ENCODE measurements at places on chromosomes 12 and 14. TPM values are rescaled to one million over a fixed set of nuclear protein-coding genes. Genes with fewer than 3 reads are reported as not detected.

Gene PLXNC1
- 0.18 TPM for total RNA-seq

Gene ERH
- 191 TPM for total RNA-seq

Gene LRR1
- total RNA-seq = 30.7 TPM

Gene CLMN
- total RNA-seq = 5.7 TPM

Gene TMEM233
- not detected for total RNA-seq

Gene CRACR2A
- total RNA-seq = 2.2 TPM

GRCh38 chr12:68579254-68579653, 31.4 kb upstream of the RAP1B start:
- DNase-seq = no peak

DNA sequence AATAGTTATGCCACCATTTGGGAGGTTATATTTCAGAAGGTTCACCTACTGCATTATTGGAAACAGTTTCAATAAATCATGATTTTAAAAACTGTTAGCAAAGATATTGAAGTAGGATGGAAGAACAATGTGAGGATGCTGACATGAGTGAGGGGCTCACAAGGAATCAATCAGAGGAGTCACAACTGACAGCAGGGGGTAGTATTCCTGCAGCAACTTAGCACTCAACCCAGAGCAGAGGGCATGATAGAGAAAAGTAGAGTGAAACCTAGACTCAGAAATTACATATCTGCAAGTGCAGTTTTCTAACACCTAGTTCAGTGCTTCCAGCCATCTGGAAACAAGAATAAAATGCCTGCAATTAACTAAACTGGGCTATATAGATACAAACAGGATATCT, 772.5 kb upstream of the USP15 start:
- DNase-seq = no peak

DNA sequence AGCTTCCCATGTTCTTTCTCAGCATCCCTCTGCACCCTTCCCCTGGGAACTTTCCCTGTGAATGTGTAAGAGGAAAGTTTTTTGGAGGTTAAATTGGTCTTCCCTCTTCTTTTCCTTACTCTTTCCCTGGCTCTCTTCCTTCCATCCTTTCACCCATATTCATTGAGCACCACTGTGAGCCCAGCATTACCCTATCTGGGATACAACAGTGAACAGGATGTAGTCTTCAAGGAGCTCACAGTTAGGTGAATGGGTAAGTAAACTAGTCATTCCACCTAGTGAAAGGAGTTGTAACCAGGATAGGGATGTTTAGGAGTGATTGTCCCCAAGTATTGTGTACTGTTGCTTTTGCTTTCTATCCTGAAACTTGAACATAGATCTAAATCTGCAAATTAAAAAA, 123.8 kb downstream of the MYRFL start:
- DNase-seq = no peak

DNA sequence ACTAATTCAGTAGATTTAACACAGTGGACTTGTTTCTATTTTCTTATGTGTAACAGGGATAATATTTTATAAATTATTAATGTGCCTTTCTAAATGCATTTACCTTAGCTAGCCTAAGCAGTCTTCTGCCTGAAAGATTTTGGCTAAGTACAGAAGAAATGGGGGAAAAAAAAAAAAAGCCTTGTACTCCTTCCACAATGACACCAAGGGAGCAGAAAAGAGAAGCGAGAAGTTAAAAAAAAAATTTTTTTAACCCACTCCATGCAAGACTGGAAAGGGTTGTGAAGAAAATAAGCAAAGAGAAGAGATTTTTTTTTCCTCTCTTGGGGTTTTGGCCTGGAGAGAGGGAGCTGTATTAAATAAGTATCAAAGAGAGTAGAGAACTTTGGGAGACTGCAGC, 28.7 kb downstream of the NELL2 start:
- no peak for DNase-seq

DNA sequence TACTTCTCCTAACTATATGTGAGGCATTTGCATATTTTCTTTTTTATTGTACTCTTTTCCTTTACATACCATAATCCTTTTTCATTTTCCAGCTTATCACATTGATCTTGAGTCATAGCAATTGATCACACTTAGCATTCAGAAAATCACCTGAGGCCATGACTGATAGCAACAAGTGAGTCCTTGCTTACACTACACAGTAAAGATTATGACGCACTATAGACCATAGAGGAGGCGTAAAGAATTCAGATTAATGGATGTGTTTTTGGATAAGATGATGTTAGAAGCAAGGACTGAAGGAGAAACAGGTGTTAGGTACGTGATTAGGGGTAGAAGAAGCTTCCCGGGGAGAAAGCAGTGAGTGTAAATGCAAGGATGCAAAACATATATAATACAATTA, 637.7 kb downstream of the ETNK1 start:
- peak; percentile 4 for DNase-seq

DNA sequence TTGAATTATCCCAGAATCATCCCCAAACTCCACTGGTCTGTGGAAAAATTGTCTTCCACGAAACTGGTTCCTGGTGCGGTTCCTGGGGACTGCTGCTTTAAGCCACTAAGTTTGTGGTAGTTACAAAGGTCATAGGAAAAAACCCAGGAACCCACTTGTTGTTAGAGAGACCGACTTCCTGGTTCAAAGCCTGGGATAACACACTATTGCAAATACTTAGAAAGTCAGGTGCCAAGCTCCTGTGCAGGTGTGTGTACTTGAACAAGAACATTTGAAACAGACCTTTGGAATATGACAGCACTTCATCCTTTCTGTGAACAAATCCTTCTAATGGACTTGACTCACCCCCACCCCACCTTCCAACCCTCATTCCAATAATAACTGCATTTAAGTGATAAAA, 519.6 kb downstream of the GLT1D1 start:
- no peak for DNase-seq

GRCh38 chr14:35506927-35507326, 27.0 kb upstream of the INSM2 start:
- DNase-seq = peak; percentile 22

- peak; percentile 62 for DNase-seq
Measured at GRCh38 chr14:55398679-55399078, 13.0 kb downstream of the ATG14 start.

DNA sequence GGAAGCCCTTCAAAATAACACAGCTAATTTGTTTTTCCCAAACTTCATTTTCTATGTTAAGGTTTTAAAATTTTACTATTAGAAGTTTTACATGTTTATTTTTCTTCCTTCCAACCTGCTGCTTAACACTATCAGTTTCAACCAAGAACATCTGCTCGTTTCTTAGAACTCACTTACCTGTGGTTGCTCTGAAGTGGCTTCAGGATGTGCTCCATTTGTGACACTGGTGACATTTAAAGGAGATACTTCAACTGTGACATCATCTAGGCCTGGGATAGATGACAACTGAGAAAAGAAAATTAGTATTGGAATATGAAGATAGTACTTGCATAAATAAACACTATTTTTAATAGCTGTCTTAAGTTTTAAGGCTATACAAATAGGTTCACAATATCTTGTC, 17.9 kb downstream of the WASHC3 start:
- no peak for DNase-seq

GRCh38 chr14:99378782-99379214, 101.9 kb downstream of the SETD3 start:
- DNase-seq = peak; percentile 95

GRCh38 chr12:65532162-65532561, 253.7 kb downstream of the MSRB3 start:
- no peak for DNase-seq

- DNase-seq = no peak
Measured at GRCh38 chr12:25734529-25735180, 181.6 kb upstream of the LMNTD1 start.

DNA sequence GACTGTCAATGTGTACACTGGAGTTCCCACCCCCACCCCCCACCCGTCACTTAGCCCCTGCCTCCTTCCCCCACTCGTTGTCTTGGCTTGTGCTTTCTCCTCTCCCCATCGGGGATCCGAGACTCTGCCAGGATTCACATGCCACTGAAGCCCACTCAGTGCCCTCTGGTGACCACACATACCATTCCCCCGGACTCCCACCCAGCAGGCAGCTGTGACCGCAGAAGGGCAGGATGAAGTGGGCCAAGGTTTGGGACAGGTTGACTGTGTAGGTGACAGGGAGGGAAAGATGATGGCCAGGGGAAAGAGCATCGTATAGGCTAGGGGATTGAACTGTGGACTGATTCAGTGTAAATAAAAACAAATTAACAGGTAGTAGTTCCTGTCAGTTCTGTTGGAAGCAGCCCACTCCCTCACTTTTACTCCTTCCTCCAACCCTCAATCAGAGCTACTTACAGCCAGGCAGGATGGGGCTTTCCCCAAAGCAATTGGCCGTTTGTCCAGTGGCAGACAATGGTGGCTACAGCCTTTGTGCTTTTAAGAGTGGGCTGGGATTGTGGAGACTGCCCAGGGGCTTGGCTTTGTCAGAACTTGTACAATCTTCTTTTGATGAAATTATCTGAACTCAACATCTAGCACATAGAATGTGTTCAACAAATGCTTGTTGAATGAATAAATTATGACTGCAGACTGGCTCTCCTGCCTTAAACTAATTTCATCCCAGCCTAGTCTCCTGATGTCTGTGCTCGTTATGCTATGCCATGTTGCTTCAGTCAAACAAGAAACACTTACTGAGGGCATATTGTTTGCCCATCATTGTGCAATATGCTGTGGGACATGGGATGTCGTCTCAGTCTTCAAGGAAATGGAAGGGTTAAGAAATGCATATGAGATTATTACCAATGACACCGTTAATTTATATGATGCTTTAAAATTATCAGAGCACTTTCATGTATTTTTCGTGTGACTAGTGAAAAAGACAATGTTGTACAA, 30.2 kb downstream of the TTC9 start:
- no peak for DNase-seq
